ENCODE measurements at places on chromosomes 11 and 22.
A peak's percentile ranks its signal among the peaks of the same experiment; 100 is the strongest.

DNA sequence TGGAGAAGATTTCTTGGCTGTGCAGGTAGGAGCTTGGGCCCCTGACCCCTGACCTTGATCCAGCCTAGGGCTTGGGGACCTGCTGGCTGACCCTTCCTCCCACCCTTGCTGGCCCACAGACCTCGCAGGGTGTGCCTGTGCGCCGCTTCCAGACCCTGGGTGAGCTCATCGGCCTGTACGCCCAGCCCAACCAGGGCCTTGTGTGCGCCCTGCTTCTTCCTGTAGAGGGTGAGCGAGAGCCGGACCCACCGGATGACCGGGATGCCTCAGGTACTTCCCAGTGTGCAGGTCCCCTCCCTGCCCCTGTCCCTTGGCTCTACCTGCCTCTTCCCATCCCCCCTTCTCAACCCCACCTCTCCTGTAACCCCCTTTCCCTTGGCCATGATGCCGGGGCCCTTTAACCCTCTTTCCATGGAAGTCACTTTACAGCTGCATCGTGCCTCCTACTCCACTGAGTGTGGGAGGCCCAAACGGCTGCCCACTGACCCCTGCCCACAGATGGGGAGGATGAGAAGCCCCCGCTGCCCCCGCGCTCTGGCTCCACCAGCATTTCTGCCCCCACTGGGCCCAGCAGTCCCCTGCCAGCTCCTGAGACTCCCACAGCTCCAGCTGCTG is 3.8 kb downstream of the INPPL1 start:
- DNase-seq, result no peak

GRCh38 chr11:35248558-35249323 is 109.8 kb downstream of the CD44 start:
- DNase-seq, result no peak

DNA sequence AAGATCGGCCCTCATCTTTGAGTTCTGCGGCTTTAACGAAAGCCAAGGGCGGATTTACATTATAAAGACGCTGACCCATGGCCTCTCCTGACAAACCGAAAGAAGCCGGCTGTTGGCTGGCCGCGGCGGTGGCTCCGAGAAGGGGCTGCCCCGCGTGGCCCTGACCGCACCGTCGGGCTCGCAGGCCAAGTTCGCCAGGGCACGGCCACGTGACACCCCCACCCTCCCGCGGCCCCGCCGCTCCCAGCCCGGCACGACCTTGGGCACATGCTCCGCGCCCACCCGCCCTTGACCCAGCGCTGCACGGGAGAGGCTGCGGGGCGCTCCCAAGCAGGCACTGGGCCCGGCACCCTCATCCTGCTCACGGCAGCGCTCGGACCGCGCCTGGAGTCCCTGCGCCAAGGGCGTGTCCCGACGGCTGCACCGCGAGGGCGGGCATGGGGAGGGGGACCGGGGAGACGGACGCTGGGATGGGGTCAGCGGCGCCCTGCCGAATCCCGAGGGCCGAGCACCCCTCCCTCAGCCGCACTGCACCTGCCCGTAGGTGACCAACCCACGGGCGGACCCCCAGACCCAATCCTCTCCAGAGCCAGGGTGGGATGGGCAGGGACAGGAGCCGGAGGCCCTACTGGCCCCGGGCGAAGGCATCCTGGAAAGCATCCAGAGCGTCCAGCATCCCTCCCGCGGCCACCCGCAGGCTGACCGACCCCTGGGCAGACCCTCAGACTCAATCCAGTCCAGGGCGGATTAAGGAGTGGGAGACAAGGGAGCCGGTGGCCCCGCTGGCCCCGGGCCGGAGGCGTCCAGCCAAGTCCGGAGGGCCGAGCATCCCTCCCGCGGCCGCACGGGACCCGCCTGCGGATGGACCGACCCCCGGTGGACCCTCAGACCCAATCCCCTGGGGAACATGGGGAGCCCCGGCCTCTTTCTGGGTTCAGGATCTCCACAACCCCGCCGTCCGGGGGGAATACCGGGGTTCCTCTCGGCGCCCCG is 759 bp downstream of the CPT1A start:
- DNase-seq, result no peak

- no peak for DNase-seq
These were observed 1.2 kb downstream of the DYNC2H1 start for GRCh38 chr11:103110391-103110790.

GRCh38 chr11:45402049-45402630 is 116.0 kb upstream of the SYT13 start:
- no peak for DNase-seq

DNA sequence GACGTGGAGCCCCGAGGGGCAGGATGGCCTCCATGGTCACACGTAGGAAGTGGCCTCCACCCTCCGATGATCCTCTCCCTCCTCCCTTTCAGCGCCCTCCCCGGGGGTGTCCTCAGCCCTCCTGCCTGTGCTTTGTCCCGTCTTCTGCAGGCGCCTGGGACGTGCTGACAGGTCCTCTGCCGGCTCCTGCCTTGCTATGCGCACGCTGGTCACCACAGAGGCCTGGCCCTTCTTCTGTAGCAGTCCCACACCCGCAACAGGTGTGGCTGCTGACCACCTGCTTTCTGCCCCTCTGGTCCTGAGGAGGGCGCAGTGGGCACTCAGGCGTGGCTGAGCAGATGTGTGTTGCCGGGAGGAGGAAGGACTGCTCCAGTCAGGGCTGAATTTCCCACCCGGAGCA is 27.7 kb upstream of the PPP6R3 start:
- no peak for DNase-seq

DNA sequence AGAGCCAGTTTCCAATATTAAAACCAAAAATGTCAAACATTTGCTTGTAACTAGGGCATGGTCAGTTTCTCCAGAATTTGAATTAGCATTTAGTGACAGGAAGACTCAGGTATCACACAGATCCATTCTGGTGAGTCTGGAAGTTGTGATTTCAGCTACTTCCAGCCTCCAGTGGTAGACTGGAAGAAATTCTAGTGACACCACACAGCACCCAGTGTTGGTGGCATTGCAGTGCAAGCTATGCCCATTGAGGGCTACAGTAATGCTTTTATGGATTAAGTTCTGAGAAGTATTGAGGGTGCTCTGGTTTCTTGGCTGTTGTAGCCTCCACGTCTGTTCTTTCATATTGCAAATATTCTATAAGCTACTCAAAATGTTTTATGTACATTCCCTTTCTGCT is 31.4 kb upstream of the MMP20 start:
- no peak for DNase-seq

DNA sequence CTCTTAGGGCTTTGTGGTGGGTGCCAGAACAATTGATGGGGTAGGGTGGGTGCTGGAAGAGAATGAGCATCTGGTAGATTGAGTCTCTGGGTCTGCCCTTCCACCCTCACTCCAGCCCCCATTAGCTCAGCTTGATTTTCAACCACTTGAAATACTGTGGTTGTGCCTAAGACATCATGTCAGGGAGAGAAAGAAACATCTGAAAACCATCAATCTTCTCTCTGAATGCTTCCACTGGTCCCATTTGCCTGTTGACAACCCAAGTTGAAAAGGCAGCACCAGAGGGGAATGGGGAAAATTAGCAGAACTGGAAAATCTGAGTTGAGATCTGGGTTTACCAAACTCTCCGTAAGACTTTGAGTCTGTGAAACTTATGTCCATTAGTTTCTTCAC is 26.1 kb downstream of the CD44 start:
- DNase-seq, result no peak

DNA sequence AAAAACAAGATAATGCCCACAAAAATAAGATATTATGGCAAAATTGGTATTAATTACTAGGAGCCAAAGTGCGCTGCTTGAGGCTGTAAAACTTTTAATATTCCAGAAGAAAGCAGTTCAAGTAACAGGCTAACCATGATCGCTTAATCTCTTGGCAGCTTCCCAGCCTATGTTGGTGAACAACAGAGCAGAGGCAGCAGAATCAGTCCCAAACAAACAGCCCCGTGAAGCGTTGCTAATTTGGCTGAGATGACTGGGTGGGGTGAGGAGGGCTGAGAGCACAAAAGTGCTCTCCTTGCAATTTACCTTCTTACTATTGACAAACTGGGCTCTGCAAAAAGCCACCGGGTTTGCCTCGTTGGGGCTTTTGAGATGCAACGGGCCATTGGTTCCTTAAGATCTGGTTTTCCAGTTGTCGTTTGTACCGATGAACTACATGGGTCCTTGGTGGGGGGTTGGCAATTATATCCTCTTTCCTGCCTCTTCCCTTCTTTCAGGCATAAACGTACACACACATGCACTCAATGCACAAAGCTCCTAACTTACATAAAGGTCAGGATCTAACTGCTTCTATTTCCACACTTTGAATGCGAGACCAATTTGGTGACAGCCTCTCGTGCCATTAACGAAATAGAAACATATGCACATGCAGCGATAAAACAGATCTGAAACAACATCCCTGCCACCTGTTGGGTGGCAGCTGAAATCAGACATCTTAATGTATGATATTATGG is 407.6 kb upstream of the CADM1 start:
- DNase-seq, result no peak

GRCh38 chr11:7672960-7673723 is at the start of gene CYB5R2:
Gene CYB5R2, minus strand, starts transcription at chr11:7673500. Its CDS starts 675 bp downstream, at chr11:7672825.
- DNase-seq, result no peak

GRCh38 chr11:94722735-94723134 is 45.4 kb upstream of the AMOTL1 start:
- no peak for DNase-seq

DNA sequence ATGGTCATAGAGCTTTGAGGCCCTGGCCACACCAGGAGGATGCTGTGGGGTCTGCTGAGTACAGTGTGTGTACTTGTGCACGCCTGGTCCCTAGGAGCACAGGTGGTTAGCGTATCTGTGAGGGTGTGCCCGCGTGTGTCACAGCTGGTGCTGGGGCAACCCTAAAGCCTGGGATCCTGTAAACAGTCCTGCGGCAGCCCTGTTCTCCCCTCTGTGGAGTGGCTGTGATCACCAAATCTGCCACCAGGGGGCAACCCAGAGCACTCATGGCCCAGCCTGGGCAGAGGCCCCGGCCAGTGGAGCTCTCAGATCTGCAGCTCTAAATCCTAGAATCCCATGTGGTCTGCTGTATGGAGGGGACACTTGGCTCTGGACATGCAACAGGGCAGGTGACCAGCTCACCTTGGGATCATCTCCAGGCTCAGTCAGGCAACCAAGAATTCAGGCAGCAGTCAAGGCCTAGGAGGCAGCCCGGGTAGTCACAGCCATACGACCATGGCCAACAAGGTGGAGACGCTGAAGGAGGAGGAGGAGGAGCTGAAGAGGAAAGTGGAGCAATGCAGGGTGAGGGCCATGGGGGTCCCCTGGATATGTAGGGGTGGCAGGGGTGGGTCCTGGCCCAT is 3.9 kb downstream of the SH3BP1 start:
- DNase-seq, result peak; percentile 77

- no peak for DNase-seq
These were observed 138.1 kb upstream of the SORL1-AS1 start for GRCh38 chr11:121590772-121591404.

DNA sequence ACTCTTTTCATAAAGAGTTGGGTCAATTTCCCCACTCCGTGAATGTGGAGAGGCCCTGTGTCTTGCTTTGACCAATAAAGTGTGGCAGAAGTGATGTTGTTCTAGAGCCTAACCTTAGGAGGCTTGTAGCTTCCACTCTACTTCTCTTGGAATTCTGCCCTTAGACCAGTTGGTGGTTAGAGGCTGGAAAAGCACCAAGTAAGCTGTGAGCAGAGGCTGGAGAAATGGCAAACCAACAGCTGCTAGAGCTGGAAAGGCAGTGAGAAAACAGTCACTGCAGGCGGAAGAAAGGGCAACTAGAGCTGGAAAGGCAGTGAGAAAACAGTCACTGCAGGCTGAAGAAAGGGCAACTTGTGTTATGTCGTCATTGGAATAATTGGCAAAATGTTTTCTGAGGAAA is 29.8 kb upstream of the MSANTD2 start:
- DNase-seq, result no peak

DNA sequence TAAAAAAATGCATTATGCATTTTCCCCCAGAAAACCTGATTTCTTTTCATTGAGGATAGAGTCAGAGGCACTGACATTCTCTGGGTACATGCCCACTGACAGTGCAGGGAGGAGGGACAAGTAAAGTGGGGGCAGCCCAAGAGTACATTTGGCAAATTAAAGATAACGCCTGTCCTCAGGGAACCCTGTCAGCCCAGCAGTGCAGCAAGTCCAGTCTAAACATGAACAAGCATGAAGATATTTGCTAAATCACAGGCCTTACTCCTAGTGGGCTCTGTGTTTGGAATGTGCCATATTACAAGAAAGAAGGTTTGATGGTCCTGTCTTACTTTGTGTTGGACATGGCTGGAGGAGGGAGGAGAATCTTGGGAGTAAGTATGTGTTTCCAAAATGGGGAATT is 37.9 kb downstream of the AMOTL1 start:
- no peak for DNase-seq

GRCh38 chr22:27110665-27111451 is 453.5 kb downstream of the MIAT start:
- no peak for DNase-seq

GRCh38 chr22:25083807-25084200 is 115.9 kb upstream of the CRYBB3 start:
- DNase-seq, result no peak

GRCh38 chr11:128451652-128452470 is 135.5 kb downstream of the ETS1 start:
- DNase-seq, result no peak

DNA sequence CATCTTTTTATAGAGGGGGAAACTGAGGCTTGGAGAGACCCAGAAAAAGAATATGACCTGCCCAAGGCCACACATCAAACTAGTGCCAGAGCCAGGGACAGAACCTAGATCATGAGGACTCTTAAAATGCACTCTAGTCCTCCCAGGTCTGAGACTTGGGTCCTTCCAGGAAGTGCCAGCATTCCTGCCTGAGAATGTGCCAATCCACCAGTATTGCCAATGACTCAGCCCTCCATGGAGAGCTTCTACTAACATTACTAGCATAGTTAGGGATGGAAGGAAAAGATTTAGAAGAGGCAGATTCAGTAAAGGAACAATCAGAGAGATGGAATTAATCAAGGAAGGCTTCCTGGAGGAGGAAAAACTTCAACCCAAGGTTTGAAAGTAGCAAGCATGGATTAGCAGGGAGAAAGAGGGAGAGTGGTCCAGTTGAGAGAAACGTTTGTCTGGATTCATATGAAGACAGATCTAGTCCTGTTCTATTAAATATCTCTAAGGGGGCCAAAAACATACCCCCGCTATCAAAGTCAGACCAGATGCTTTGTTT is 20.1 kb upstream of the SMIM35 start:
- DNase-seq, result no peak

GRCh38 chr11:72352859-72353551 is 81.3 kb downstream of the CLPB start:
- no peak for DNase-seq

- DNase-seq, result no peak
These were observed 34.6 kb downstream of the APOL5 start for GRCh38 chr22:35752006-35752862.

DNA sequence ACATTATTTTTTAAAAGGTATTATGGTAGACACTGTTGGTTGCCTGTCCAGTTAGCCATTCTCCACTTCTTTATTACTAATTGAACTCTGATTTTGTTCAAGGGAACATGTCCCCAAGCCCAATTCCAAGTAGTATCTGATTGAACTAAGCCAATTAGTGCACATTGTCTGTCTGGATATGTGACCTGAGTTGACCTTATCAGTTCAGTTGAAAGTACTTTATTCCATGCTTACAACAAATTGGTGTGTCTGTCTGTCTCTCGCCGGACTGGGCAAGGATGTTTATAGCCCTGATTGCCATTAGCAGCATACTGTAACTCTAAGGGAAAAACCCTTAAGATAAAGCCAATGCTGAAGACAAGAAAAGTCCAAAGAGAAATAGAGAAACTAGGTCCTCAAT is 85.6 kb downstream of the INTS4 start:
- no peak for DNase-seq

GRCh38 chr11:134479206-134480135 is 67.4 kb upstream of the B3GAT1 start:
- no peak for DNase-seq
